ENCODE measurements at places on chromosomes 11 and 22.

- no peak for DNase-seq
These were observed 29.3 kb downstream of the RRP7A start for GRCh38 chr22:42490243-42490832.

- DNase-seq: no peak
These were observed 29.8 kb downstream of the LIMK2 start for GRCh38 chr22:31241936-31242335.

GRCh38 chr22:45321827-45322226 lies 12.1 kb downstream of the FAM118A start:
- no peak for DNase-seq

GRCh38 chr11:34623463-34623862 lies 2.6 kb downstream of the EHF start:
- DNase-seq: no peak

DNA sequence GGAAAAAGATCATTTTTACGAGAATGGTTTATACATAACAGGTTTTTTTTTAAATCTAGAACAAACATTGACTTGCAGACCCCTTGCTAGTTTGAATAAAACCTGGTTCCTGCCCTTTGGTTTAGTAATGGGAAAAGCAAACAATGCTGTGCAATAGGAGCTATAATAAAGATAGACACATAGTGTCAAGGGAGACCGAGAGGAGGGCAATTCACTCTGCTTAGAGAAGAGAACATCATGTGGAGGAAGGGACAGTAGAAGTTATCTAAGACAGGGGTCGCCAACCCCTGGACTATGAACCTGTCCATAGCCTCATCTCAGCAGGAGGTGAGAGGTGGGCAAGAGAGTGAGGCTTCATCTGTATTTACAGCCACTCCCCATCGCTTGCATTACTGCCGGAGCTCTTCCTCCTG lies 7.0 kb upstream of the RDX start:
- DNase-seq: no peak

DNA sequence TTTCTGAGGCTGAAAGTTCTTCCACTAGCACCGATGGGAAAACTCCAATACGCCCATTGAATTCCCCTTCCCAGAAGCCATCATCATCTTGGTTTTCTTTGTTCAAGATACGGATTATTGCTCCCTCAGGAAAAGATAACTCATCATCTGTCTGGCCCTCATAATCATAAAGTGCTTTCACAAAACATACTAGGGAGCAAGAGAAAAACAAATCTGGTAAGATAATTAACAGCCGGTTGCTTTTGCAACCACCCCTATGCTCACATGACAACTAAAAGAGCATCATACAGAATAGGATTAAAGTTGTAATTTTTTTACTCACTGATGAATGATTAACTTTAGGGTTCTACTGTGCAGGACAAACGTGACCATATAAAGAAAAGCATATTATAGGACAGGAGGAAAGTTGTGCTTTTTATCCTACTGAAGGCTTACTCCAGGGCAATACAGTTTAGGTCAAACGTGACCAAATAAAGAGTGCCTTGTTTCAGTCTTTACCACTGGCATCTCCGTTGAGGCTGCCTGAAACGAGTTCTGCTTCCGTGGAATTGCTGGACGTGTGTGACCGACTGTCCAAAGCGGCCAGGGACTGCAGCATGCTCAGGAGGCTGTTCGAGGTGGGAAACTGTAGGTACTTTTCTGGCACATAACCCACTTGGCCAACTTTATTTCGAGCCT lies 28.6 kb downstream of the ATG16L2 start:
- no peak for DNase-seq

DNA sequence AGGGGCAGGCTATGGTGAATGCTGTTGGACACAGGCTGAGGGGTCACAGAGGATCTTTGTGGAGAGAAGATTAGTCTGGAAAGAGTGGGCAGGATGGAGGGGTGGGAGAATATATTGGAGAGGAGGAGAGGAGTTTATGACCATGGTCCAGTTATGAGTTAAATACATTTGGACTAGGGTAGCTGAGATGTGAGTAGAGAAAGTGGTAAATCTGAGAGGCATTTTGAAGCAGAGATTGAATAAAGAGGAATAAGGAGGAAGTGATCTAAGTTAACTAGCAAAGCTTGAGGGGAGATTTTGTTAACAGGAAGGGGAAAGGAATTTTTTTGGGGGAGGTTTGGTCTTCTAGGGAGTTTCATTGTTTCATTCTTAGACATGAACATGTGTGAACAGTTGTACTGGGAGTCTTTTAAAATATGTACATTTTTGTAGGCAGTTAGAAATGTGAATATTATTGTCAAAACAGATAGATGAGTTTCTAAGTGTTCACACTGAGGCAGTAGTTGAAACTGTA lies 43.1 kb upstream of the EED start:
- no peak for DNase-seq

GRCh38 chr11:103929170-103929903 lies 107.1 kb upstream of the DDI1 start:
- no peak for DNase-seq

DNA sequence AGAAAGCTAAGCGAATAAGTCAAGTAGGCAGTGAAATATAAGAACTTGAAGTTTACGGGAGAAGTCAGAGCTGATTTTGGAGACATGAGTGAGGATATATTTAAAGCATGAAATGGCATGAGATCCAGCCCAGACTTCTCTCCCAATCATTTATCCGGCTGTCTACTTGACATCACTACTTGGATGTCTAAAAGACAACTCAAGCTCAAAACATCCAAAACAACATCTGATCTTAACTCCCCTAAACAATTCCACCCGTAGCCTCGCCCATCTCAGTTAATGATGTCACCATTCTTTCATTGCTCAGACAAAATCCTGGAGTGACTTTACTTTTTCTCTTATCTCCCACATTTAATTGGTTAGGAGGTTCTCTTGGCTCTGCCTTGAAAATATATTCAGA lies 44.5 kb downstream of the WEE1 start:
- DNase-seq: no peak

- no peak for DNase-seq
These were observed 22.5 kb upstream of the PPP6R3 start for GRCh38 chr11:68437927-68438657.

DNA sequence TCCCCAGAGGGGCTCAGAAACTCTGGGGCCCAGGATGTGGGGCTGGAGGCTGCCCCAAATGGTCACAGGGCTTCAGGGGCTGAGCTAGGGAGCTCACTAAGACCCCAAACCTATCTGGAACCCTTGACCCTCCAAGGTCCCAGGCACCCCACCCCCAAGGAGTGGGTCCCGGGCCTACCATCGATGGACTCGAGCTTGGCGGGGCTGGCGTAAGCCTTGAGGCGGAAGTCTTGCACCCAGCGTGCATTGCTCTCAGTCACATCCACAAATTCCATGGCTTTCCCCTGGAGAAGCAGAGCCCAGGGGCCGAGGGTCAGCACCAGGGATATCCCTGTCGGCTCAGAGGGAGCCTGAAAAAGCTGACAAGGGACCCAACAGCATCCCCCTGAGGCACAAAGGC lies 3.5 kb downstream of the GATD1 start:
- no peak for DNase-seq

All from activated T-cell treated with anti-CD3 and anti-CD28 coated beads, Interleukin-2, amount 50 U/mL, for 48 hours (primary cell).